ENCODE measurements at places on chromosomes 5 and 9. TPM values are rescaled to one million over a fixed set of nuclear protein-coding genes. Genes with fewer than 3 reads are reported as not detected.

DNA sequence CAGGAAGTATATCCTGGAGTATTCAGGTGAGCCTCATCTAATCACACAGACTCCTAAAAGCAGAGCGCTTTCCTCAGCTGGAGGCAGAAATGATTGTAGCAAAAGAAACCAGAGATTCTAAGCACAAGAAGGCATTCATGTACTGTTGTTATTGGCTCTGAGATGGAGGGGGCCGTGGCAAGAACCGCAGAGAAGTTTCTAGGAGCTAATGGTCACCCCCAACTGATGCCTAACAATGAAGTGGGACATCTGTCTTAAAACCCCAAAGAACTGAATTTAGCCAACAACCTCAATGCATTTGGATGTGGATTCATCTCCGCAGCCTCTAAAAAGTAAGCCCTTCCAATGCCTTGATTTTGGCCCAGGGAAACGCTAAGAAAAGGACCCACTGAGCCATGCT, 76.3 kb downstream of the ADAMTSL1 start:
- DNase-seq: no peak

DNA sequence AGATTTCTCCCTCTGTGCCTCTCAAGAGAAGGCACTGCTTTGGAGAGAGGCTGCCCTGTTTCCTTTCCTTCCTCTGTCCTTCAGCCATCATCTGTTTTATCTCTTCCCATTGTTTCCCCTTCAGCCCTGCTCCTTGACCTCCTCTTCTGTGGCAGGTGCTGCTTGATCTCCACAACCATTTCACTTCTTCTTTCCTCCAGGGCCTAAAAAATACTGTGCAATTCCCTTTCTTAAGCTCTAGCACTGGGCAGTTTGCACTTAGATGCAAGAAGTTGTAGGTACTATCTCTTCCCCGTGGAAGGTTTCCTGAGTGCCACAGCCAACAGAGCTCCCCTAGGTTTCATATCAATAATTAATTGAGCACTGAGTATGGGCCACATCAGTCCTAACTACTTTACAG, 8.8 kb upstream of the ADRB2 start:
- DNase-seq: no peak

- no peak for DNase-seq
Observed at GRCh38 chr9:137021979-137022661, 5.9 kb downstream of the ABCA2 start.

- DNase-seq: no peak
Observed at GRCh38 chr5:53089481-53089991, 20.0 kb downstream of the MOCS2 start.

- DNase-seq: no peak
Observed at GRCh38 chr5:115894342-115894741, 52.6 kb downstream of the AP3S1 start.

- no peak for DNase-seq
Observed at GRCh38 chr9:83280790-83281189, 217.8 kb upstream of the RASEF start.

- no peak for DNase-seq
Observed at GRCh38 chr9:70324963-70325362, 66.2 kb downstream of the SMC5 start.

- no peak for DNase-seq
Observed at GRCh38 chr5:90557391-90557790, 1.2 kb upstream of the ADGRV1 start.

- DNase-seq: no peak
Observed at GRCh38 chr9:116641292-116642059, 45.6 kb upstream of the TRIM32 start.

GRCh38 chr9:136438548-136439480, 831 bp downstream of the INPP5E start:
- no peak for DNase-seq

DNA sequence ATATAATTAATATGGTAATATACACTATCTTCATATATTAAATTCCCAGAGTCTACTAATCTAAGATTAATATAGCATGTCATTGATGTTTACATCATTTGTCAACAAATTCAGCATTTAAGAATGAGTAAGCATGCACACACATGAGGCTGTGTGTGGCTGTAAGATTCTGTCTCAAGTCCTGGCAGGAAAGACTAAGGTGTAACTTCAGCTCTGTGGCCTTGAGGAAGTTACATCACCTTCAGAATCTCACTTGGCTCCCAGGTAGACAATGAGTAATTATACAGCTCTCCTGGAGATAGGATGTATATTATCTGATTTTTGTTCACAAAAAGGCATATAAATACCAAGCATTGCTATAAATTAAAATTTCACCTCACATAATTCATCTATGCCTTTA, 119.4 kb upstream of the IQGAP2 start:
- DNase-seq: no peak

GRCh38 chr5:122757285-122757684, 17.6 kb upstream of the SNX2 start:
- no peak for DNase-seq

DNA sequence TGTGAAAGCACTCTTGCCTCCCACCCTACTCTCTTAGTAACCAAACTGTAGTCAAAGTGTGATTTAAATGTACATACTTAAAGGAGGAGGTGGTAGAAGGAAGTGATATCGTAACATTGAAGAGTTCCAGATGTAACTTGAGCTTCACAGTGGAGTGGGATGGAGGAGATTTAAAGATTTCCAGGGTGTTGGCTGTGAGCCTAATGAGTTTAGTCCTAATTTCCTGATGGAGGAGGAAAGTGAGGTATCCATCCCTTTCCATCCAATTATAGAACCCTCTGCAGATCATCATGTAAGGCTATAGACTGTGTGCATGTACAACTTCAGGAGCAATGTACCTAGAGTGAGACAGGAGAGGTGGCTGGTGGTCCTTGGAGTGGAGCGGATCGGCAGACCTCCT, 1163.9 kb upstream of the SEMA6A start:
- no peak for DNase-seq

DNA sequence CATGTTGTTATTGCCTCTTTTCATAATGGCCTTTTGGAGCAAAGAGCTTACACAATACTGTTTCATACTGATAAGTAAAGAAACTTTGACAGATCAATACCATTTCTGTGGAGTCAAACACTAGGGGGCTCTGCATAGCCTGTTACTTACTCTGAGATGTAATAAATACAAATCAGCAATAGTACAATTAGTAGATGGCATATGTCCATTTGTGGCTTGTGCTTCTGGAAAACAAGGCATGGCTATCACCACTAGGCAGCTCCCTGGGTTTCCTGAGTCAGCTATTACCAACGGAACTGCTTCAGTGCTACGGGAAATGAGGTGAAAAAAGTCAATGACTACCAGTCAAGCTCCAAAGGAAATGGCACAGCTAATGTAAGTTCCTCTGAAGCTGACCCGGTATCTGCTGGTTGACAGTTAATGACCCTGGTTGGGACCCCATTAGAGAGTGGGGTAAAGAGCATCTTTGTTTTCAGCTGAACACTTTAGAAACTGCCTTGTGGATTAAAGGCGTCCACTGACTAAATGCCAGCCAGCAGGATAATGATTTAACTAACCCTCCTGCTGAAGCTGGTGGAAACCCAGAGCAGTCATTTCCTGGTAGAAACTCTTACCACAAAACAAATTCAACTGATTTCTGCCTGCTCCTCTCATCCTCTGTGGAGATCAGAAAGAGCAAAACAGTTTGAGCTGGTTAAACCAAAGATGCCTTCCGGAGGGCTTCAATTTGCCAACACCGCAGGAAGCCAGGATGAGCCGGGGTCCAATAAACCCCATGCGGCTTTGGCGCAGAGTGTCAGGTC, 69.0 kb upstream of the FAM169A start:
- no peak for DNase-seq

DNA sequence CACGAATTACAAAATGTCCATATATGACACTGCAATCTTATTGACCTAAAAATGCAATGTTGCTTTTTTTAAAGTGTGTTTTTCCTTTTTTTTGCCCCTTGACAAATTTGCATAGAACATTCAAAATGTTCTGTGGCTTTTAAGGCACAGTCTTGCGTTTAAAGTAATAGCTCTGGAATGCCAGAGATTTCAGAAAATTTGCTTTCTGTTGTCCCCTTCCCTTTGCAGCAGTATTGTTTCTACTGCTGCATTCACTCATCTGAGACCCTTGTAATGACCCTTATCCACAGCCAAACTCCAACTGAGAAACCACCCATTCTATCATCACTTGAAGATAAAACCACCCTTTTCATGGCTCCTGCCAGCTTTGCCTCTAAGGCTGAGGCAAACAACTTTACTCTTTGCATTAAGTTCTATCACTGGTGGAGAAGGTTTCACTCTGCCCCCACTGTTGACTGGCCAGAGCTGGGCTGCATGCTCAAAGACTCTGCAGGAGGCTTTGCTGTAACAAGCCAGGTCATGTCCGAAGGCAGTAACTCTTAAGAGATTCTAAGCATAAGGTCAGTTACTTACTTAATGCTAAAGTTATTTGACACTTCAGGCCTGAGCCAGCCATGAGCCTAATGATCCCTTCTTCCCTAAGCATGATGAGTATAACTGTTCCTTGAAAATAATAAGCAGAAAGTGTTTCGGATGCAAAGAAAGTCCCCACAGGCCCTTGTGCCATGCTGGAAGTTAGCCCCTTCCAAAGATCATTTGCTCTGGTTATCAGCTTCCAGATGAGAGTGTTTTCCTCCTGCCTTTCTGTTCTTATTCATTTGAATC, 101.9 kb downstream of the CD180 start:
- DNase-seq: peak; percentile 32

STPG3 gene
- total RNA-seq: not detected

RNF44 gene
- 36.6 TPM for total RNA-seq

THBS4 gene
- 2.9 TPM for total RNA-seq

ORM1 gene
- not detected for total RNA-seq

Data from kidney epithelial cell (primary cell).